ENCODE measurements at places on chromosomes 11 and 22.

DNA sequence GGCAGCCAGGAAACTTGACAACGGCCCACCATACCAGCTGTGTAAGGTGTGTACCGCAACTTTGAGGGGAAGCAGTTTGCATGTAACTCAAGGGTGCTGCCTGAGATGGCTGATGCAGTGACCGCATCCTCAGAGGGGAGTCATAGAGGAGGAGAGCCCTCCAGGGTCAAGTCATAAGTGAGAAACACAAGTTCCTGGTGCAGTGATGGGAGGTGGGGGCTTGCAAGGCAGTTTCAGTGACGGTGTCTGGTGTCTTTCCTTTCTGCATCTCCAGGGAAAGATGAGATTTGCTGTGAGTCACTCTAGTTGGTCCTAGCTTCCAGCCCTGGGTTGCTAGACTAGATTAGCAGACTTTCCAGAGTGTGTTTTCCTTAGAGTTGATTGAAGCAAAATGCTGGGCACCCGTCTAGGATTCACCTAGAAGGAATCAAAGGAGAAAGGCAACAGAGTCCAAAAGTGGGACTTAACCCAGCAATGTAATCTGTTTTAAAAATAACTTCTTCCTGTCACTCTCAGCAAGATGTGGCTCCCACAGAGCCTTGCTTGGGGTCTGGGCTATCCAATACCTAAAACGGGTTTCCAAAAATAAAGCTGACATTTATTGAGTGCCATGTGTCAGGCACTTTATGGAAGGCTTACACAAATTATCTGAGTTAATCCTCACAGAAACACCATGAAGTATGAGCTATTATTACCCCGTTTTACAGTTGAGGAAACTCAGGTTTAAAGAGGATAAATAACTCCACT, 265.4 kb upstream of the PLET1 start:
- DNase-seq, result no peak

GRCh38 chr11:99117603-99118002, 96.9 kb downstream of the CNTN5 start:
- DNase-seq, result no peak

- DNase-seq, result peak; percentile 84
Observed at GRCh38 chr11:122743949-122744348, 88.4 kb downstream of the UBASH3B start.

DNA sequence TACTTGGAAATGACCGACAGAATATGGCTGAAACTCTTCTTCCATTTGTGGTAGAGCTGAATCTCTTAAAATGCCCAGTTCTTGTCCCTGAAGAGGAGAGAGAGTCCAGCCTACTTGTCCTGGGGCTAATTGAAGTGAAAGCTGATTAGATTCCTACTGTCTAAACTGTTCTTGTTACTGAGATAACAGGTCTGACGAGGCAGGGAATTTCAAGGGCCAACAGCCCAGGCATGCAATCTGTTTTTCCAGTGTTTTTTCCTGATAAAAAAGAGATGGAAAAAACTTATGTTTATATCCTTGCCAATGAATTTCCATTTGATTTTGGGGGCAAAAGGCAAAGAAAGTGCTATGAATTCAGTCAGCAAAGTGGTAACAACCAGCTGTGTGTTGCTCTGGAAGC, 195.5 kb downstream of the ETS1 start:
- no peak for DNase-seq

DNA sequence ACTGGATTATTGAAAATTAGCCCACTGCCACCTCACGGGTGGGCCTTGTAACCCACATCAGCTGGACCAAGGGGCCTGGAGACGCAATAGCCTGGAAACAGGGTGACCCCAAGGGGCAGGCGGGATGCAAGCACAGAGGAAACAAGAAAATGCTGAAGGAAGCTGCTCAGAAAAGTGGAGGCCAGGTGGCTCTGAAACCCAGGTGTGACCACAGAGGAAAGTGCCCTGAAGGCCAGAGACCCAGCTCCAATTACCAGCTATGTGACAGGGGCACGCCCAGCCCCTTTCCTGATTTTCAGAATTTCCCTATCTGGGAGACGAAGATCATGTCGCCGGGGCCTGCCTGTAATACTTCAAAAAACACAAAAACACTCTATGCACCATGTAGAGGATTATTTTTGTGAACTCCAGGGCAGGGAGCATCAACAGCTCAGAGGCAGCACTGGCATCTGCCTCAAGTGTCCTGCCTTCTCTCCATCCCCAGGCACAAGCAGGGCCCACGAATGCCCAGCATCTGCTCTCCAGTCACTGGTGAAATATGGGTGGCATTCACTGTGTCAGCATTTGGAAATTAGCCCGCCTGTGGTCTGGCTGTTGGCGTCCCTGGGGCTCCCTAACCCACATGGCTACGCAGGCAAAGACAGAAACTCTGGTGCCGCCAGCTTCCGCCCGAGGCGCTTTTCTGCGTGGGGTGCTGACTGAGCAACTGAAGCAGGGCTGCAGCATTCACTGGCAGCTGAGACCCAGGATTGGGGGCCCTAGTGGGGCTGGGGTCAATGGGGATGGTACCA, 6.3 kb downstream of the KCNJ1 start:
- DNase-seq, result no peak

DNA sequence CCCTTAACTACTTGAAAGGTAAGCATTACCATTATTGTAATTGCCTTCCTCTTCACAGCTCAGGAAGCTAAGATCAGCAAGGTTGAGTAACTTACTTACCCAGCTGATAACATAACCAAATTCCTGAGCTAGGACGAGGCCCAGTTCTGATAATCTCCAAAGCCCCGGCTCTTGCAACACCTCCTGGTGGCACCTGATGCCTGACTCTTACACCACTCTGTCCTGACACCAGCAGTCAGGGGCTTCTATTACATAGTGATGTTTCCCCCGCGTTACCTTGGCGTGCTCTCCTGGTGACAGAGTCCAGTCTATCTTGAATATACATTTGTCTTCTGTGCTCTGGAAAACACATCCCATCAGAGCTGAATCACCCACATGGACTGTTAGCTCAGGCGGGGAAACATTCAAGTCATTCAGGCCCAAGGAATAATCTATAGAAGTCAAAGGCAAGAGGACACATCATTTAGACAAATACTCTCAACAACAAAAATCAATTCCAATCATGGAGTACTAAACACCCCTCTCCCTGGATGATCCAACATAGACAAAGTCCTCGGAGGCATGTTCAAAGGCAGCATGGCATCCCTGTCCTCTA, 12.6 kb downstream of the JAML start:
- DNase-seq, result no peak

GRCh38 chr22:43390872-43391271, 20.9 kb upstream of the MPPED1 start:
- DNase-seq, result no peak
